ENCODE measurements at places on chromosomes 2 and 18. TPM values are rescaled to one million over a fixed set of nuclear protein-coding genes. Genes with fewer than 3 reads are reported as not detected.

The CDH7 gene
- not detected for total RNA-seq

The HOXD10 gene
- total RNA-seq, result not detected

The TDRD15 gene
- not detected for total RNA-seq

The B3GNT7 gene
- 0.10 TPM for total RNA-seq

The NRP2 gene
- 32.9 TPM for total RNA-seq

The ACOXL gene
- 0.51 TPM for total RNA-seq

The AMER3 gene
- total RNA-seq, result not detected

The VIT gene
- not detected for total RNA-seq

The FAM237A gene
- total RNA-seq, result not detected

The ABCG8 gene
- total RNA-seq, result not detected

The FN1 gene
- 2,068 TPM for total RNA-seq

The ACTG2 gene
- total RNA-seq, result 0.21 TPM

The FOXD4L1 gene
- 0.03 TPM for total RNA-seq

The EVA1A gene
- 30.0 TPM for total RNA-seq

The GNLY gene
- not detected for total RNA-seq

The PSMA8 gene
- not detected for total RNA-seq

The DCDC2C gene
- total RNA-seq, result not detected

The PAX8 gene
- total RNA-seq, result 7.0 TPM

The PPP1CB gene
- 162 TPM for total RNA-seq

The SLC14A1 gene
- 0.25 TPM for total RNA-seq

The MYO5B gene
- total RNA-seq, result 8.4 TPM

The DHRS9 gene
- total RNA-seq, result not detected

The MDH1B gene
- total RNA-seq, result 0.48 TPM

The COLEC12 gene
- not detected for total RNA-seq
